Cortex of kidney (tissue), 1 donor: ENCODE measurements at places on chromosomes 6 and 20.

DNA sequence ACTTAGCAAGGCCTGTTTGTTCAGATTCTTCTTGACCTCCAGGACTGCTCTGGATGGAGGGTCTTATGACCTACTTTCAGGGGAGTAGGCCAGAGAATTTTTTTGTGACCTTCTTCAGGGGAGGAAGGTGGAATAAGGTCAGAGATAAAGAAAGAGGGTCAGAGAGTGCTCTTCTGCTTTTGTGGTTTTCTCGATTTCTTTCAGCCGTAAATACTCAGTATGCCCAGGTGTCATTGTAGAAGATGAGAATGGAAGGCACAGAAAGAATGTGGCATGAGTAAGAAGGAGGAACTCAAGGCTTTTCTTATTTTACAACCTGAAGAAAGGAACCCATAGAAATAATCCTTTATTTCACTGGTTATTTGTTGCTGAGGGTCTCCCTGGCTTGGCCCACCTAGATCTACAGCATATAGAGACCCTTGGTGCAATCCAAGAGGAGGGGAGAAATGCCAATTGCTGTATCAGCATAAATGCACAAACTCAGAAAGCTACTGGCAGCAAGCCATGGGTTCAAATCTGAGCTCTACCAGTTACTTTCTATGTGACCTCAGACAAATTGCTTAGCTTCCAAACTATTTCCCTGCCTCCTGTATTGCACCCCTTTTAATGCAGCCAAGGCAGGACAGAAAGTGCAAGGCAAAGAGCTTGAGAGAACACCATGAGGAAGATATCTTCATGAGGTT lies 68.0 kb downstream of the OLIG3 start:
- no peak for DNase-seq

- DNase-seq: no peak
Observed at GRCh38 chr6:100260584-100260983, 204.1 kb downstream of the SIM1 start.

DNA sequence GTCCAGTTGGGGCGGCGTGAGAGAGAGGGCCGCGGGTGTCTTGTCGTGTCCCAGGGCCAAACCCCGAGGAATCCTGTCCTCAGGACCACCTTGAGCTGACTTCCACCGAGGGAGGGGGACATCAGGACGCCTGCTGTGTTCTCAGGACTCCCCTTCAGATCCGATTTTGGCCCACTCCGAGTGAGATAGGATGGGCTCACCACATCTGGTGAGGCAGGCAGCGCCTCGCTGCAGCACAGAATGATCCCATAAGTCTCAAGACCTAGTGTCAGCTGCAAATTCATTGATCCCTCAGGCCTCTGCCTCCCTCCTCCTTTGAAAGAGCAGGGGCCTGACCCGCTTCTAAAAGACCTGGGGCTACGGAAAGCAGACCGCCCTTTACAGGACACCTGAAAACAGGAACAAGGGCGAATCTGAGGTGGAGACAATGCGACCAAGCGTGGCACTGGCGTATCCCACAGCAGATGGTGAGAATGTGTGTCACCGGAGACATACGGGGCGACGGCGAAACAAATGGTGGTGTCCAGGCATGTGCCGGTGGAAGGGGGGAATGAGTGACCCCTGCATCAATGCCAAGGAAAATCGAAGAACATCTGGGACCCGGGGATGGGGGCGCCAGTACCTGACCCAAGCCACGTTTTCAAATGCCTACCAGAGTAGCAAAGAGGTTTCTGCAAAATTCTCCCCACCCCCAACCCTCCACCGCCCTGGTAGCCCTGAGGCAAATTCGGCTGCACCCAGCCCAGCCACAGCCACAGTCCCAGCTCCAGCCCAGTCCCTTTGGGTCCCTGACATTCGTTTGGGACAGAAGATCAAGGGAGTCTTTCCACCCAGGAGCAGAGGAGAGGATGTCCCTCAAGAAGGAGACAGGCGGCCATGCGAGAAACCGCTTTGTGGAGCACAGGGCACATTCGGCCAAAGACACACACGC lies 162.1 kb upstream of the ZNF337 start:
- no peak for DNase-seq

DNA sequence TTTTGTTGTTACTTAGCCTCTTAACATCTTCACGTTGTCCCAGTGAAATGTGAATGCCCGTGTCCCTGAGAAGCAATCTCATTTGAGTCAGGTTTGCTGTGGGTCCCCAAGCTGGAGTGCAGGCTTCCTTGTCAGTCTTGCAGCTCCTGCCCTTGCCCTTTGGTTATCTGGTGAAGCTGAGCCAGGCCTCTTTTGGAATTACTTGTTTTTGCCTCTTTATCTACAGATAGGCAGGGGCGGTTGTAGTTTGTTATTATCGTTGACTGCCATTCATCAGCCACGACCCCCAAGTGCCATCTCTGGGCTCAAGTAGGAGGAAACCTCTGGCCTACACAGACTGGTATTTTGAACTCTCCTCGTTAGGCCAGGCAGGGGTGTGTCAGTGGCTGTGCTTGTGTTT lies 2.2 kb downstream of the TMEM14C start:
- no peak for DNase-seq

DNA sequence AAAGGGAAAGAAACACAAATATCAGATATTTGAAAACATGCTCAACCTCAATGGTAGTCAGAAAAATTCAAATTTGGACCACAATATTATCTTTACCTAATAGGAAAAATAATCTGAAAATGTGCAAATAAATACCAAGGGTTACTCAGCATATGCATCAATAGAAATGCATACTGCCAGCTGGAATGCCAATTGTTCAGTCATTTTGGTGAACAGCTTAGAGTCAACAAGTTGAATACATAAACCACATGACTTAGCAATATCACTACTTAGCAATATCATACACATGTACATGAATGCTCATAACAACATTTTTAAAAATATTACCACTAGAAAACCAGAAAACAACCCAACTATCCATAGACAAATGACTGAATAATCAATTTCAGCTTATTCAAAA lies 212.7 kb downstream of the PTPRK start:
- no peak for DNase-seq

- DNase-seq: no peak
Observed at GRCh38 chr6:17038316-17038715, 63.5 kb upstream of the STMND1 start.
